ENCODE measurements at places on chromosomes 13 and 19.

- DNase-seq = no peak
These were observed 27.2 kb upstream of the NAPA start for GRCh38 chr19:47542030-47542475.

GRCh38 chr19:35211545-35212230, 16.9 kb downstream of the FAM187B start:
- DNase-seq = peak; percentile 92

DNA sequence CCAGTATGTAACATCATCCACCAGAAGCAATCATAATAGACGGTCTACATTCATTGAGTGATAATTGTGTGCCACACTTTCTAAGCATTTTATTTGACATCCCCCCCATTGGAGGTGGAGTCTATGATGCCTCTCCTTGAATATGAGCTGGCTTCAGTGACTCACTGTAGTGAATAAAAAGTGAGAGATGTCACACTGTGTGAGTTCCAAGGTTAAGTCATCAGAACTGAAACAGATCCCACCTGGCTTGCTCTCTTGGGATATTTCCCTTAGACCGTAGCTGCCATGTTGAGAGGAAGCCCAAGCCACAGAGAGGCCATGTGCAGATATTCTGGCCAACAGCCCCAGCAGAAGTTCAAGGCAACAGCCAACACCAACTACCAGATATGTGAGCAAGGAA, 12.6 kb downstream of the RTBDN start:
- no peak for DNase-seq

DNA sequence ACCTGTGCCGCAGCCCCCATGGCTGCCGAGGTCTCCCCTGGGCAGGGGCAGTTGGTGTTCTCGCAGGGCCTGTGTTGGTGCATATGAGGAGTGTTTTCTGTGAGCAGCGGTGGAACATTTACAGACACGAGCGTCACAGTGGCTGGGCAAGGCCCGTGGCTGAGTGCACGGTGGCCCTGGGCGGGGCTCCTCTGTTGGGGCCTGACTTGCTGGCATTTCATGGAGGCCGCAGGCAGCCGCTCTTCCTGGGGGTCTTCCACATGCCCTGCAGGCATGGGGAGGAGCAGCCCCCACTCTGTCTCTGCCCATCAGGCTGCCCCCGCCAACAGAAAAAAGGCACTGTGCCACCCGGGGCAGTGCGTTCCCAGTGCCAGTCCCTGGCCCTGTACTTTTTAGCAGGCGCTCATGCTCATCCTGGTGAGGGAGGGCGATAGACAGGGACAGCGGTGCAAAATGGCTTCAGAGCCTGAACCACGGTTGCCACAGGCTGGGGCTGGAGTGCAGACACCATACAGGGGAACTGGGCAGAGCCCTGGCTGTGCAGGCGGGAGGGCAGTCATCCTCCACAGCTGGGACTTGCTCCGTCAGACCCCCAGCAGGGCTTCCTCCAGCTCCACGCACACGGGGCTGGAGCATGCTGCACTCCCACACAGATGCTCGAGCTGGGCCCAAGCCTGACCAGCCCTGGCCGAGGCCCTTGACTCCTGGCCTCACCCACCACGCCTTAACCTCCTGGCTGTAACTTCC, 23.5 kb downstream of the TFDP1 start:
- no peak for DNase-seq

GRCh38 chr13:69142101-69142500, 965.5 kb upstream of the ATXN8OS start:
- DNase-seq = no peak

- DNase-seq = no peak
These were observed 1364.9 kb upstream of the MIR17HG start for GRCh38 chr13:89982407-89983095.

DNA sequence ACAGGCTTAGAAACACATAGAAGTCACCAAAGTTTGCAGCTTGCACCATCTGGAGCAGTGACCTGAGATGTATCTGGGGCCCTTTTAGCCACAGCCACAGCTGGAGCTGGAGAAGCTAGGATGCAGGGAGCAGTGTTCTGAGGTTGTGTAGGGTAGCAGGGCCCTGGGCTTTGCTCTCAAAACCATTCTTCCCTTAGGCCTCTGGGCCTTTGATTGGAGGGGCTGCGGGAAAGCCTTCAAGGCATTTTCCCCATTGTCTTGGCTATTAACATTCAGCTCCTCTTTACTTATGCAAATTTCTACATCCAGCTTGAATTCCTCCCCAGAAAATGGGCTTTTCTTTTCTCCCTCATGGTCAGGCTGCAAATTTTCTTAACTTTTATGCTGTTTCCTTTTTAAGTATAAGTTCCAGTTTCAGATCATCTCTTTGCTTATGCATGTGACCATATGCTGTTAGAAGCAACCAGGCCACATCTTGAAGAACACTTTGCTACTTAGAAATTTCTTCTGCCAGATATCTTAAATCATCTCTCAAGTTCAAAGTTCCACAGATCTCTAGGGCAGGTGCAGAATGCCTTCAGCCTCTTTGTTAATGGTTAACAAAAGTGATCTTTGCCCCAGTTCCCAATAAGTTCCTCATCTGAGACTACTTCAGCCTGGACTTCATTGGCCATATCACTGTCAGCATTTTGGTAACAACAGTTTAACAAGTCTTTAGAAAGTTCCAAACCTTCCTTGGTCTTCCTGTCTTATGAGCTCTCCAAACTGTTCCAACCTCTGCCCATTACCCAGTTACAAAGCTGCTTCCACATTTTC, 48.5 kb downstream of the NBEA start:
- no peak for DNase-seq

- peak; percentile 70 for DNase-seq
These were observed 84.3 kb downstream of the IER2 start for GRCh38 chr19:13234518-13234917.

DNA sequence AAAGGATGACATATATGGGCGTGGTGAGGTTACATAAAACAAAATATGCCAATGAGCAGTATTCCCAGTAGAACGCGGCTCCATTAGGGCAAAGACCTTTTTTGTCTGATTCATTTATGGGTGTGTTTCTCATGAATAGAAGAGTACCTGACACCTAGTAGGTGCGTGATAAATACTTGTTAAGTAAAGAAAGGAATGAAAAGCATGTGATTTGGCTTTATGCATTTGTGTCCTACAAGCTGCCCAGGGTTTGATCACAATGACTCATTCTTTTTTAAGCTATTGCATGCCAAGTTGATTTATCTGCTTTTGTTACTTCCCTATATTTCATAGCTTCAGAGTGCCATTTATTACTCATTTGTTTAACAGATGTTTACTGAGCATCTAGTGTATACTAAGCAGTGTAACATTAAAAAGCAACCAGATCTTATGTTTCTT, 19.1 kb upstream of the KCTD4 start:
- DNase-seq = no peak

GRCh38 chr13:86559901-86560300, 760.7 kb upstream of the SLITRK6 start:
- no peak for DNase-seq

- DNase-seq = no peak
These were observed 1.8 kb downstream of the SDHAF1 start for GRCh38 chr19:35996777-35997176.

- DNase-seq = peak; percentile 36
These were observed at the start of gene TMC4 for GRCh38 chr19:54172471-54173358. TSS of gene TMC4 (minus strand) at chr19:54173160. CDS start at chr19:54173117, 43 bp downstream.

DNA sequence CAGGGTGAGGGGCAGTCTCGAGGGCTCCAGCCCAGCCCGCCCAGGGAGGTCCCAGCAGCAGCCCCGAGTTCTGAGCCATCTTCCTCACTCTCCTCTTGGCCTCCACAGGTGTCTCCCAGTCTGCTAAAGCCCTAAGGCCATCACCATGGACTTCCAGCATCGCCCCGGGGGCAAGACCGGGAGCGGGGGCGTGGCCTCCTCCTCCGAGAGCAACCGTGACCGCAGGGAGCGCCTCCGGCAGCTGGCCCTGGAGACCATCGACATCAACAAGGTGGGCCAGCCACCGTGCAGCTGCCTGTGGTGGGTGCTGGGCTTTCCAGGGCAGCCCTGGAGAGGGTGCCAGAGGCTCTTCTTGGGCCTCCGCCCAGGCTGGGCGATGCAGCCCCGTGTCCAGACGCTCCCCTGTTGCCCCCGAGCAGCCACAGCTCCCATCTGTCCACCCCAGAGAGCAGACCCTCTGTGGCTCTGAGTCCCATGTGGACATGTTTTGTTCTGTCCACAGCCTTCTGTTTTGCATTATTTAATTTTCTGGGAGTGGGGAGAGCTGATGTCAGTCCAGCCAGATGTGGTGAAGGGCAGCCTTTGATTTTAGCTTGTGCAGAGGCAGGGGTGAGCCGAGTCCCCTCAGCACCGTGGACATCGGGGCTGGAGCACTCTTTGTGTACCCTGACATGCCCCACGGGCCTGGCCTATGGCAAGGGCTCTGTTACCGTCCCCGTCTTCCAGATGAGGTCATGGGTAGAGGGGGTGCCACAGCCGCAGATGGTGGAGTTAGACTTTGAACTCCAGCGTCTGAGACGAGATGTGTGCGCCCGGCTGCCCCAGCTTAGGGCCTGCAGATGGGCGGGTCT, 5.6 kb upstream of the AMH start:
- no peak for DNase-seq

- DNase-seq = peak; percentile 76
These were observed 7.3 kb upstream of the PTPRH start for GRCh38 chr19:55216461-55217198.

GRCh38 chr13:94548821-94549231, 47.1 kb downstream of the TGDS start:
- no peak for DNase-seq

GRCh38 chr13:75507027-75508001, 25.3 kb upstream of the TBC1D4 start:
- no peak for DNase-seq

- no peak for DNase-seq
These were observed 2374.6 kb downstream of the PCDH9 start for GRCh38 chr13:64855506-64855905.

- DNase-seq = no peak
These were observed 104.7 kb downstream of the RGCC start for GRCh38 chr13:41562083-41562482.
